ENCODE measurements at places on chromosomes 4 and X.

- no peak for DNase-seq
Observed at GRCh38 chrX:25755194-25755593, 382.9 kb upstream of the MAGEB18 start.

DNA sequence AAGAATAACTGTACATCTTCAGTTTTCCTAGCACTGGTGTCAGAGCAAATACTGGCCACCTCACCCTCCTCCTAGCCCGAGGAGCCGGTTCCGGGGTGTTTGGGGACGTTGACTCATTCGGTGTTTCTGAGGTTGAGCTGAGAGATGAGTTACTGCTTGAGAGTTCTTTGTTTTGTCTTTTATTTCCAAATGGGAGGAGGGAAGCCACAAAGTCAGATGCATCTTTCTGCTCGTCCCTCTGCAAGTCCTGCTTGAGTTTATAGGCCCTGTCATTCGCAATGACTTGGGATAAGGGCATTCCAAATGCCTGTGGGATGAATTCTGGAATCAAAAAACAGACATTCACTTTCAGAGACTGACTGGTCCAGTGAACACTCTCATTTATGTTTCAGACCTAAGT lies 77.5 kb downstream of the HCCS start:
- DNase-seq = no peak

- DNase-seq = no peak
Observed at GRCh38 chr4:7654550-7655445, 220.1 kb upstream of the PSAPL1 start.

- no peak for DNase-seq
Observed at GRCh38 chrX:140092121-140092520, 126.8 kb upstream of the CXorf66 start.

GRCh38 chrX:9785944-9786797 lies at the start of gene SHROOM2:
Gene SHROOM2 (plus strand): TSS chrX:9786429. CDS start chrX:9786546, 117 bp downstream.
- DNase-seq = peak; percentile 30

GRCh38 chr4:74044677-74045076 lies 6.2 kb upstream of the CXCL3 start:
- no peak for DNase-seq

DNA sequence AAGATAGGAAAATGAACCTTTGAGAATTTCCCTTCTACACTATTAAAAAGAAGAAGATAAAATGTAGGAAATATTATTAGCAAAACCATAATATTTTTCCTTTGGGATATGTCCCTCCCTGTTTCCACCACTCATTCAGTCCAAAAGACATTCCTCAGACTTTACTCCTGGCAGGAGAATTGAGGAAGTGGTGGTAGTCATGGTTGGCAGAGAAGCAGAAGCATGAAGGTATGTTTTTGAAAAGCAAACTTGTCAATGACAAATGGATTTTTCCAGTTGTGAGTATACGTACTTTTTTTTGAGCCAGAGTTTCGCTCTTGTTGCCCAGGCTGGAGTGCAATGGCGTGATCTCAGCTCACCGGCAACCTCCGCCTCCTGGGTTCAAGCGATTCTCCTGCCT lies 13.7 kb downstream of the STAG2 start:
- no peak for DNase-seq

DNA sequence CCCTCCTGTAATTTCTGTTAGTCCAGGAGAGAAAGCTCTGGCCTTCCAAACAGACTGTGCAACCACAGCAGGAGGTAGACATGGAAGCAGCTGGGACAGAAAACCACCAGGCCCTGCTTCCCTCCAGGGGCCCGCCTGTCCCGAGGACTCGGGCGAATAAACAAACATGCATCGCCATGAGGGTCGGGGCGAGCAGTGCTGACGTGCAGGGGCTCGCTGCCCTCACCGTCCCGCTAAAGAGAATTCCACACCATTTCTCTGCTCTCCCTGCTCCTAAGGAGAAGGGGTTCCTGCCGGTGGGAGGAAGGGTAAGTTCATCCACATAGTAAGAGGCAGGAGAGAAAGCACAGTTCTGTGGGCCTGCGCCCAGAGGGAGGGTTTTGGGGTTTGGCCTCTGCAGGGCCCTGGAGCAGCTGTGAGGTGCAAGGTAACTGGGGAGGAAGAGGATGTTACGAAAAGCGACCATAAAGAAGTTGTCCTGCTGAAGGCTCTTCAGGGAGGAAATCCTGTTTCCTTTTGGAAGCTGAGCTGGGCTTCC lies 54.9 kb downstream of the WFS1 start:
- no peak for DNase-seq

- DNase-seq = no peak
Observed at GRCh38 chr4:43380093-43380492, 487.6 kb downstream of the GRXCR1 start.

DNA sequence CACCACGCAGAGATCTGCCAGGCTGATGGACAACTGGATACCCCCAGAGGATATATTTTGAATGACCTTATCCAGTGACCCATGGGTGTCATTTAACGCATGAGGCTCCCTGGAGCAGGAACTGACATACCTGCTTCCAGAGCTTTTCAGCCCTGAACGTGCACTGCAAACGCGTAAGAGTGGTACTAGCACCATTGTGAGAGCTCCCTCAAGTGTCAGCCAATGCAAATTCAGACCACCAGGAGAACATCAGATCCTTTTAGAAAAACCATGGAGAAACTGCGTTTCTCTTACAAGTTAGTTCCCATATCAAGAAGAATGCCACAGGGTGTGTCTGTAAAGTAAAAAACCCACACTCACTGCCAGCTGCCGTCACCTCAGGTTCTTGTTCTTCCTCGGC lies 7.3 kb downstream of the TREX2 start:
- DNase-seq = no peak

- DNase-seq = no peak
Observed at GRCh38 chr4:23680671-23681518, 209.0 kb downstream of the PPARGC1A start.

GRCh38 chr4:125013891-125014290 lies 300.9 kb upstream of the FAT4 start:
- no peak for DNase-seq

- DNase-seq = no peak
Observed at GRCh38 chrX:69161786-69162349, 3.4 kb downstream of the PJA1 start.

DNA sequence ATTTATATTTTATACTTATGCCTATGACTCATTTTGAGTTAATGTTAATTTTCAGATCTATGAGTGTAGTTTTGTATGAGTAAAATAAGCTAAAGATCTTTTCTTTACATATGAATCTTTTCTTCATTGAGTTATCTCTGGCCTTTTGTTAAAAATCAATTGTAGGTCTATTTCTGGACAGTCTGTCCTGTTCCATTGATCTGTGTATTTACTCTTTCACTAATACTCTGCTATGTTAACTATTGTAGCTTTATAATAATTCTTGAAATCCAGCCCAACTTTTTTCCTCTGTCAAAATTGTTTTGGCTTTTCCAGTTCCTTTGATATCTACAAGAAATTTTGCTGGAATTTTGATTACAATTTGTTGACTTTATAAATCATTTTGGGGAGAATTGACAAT lies 177.0 kb downstream of the RBM46 start:
- no peak for DNase-seq

GRCh38 chrX:44975666-44976263 lies 102.8 kb downstream of the KDM6A start:
- DNase-seq = no peak

DNA sequence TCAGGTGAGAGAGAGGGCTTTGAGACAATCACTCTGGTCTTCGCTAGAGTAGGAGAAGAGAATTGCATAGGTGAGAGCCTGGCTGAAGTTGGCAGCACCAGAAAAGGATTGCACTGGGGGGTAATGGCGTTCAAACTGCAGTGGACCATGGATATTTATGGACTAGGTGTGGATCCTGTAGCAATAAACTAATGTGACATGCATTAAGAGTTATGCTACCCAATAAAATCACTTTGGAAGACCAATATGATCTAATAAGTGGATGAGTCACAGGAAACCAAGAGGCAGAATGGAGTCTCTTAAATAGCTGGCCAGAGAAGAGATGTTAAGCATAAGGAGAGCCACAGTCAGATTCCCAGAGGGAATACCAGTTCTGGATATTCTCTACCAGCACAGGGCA lies 259.8 kb downstream of the FBXO8 start:
- no peak for DNase-seq

GRCh38 chr4:77762531-77762930 lies 56.6 kb downstream of the CNOT6L start:
- no peak for DNase-seq

DNA sequence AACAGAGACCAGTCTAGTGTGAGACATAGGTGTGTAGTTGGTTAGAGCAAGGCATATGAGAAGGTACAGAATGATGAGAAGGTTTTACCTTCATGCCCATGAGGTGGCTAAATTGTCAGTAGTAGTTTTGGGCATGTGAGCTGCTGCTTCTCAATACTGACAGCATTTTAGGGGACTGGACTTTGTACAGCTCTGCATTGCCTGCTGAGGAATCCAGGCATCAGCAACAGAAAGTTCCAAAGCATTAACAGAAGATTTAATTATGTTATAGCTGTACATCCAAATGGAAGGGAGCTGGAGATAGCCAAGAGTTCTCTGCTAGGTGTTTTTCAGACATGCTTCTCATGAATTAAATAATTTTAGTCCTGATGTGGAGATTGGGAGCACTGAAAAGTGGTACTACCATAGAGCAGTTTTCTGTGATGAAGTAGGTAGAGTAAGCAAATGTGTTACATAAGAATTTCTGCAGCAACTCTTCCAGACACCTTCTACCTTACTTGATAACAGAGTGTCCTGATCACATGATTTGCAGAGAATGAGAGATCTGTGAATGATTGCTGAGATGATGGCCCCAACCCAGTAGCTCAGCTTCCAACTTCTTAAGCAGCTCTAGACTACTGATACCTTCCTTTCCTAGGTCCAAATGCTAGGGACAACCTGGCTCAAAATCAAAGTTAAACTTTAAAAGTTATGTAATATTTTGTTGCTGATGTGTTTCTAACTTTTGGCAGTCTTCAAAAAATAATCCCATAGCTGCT lies 30.4 kb downstream of the FNIP2 start:
- DNase-seq = no peak

DNA sequence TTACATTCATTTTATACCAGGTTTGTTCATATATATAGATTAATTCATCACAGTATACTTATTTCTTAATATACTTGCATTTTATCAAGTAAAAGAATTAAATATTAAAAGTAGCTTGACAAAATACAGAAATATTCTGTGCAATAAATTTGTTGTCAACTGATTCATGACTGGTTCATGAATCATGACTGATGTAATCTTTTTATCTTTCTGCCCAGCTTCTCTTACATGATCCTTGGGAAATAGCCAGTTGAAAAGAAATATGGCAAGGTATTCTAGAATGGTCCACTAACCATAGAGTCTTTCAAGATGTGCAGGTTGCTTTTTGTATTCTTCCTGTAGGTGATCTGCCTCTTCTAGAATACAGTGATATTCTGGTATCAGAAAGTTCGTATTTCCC lies 4.2 kb upstream of the CCNA2 start:
- no peak for DNase-seq

DNA sequence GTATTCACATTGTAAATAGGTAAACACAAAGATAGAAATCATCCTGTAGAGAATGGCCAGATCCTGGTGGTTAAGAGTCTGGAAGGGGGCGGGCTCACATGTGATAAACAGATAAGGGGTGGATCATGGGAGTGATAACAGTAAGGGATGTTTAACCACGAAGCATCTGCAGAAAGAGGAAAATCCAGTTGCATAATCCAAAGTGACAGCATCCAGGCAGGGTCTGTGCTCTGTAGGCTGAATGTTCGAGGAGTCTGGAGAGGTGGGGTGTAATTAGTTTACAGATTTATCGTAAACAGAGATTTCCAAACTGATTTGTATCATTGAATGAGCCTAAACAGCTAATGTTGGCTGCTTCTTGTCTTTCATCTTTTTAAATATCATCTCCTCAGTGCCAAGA lies 1009.8 kb upstream of the SLIT2 start:
- no peak for DNase-seq

DNA sequence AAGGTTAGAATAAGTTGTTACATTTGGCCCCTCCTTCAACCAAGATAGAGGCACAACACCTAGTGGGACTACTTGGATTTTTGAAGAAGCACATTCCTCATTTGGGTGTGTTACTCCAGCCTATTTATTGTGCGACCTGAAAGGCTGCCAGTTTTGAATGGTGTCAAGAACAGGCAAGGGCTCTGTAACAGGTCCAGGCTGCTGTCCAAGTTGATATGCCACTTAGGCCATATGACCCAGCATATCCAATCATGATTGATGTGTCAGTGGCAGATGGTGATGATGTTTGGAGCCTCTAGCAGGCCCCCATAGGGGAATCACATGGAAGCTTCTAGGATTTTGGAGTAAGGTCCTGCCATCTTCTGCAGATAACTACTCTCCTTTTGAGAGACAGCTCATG lies 35.5 kb upstream of the UGT2B4 start:
- DNase-seq = no peak

DNA sequence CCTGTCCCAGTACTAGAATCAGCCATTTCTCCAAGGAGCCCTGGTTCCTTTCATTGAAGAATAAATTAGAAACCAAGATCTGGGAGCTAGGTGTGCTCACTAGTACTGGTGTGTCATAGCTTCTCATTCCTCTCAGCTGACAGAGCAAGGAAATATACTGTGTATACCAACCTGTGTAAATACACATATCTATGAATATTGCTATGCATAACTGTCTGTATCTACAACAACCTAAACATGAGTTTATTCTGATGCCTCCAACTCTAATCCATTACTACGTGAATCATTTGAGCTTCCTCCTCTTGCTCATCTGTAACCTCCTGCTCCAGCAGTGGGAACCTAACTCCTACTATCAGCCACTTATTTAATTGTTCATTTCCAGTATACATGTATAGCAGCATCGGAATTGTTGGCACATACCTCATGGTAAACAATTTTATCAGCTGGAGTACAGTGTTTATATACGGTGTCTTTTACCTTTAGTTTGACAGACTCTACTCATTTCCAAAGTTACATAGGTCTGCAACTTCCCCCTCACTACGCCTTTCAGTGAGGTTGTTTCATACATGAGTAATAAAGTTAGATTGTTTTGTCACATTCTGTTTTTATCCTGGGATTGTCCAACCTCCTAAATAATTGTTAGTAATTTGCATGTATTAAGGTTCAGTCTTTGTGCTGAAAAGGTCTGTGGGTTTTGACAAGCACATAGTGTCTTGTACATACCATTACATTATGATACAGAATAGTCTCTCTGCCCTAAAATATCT lies 7.1 kb upstream of the SCRG1 start:
- no peak for DNase-seq

GRCh38 chr4:55386073-55386472 lies 9.7 kb upstream of the TMEM165 start:
- DNase-seq = no peak

DNA sequence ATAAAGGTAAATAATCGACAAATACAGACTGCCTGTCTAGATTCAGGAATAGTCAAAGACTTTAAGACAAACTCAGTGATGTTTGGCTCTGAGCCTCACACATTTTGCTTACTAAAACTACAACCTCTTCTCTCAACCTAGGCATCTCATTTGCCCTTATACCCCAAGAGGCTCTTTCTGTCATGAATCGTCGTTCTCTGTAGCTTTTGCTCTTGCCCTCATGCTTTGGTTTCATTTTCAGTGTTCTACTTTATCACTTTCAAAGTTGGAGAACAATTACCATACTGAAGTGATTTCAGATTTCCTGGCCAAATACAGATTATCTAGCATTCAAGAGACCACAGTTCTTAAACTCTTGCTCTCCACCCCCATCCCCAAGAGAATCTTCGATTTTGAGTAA lies 114.1 kb upstream of the RAP2C start:
- DNase-seq = no peak

- no peak for DNase-seq
Observed at GRCh38 chr4:151331276-151332042, 6.1 kb upstream of the SH3D19 start.

GRCh38 chr4:166280642-166281041 lies 407.6 kb downstream of the TLL1 start:
- no peak for DNase-seq

All from body of pancreas (tissue), 4 donors.